ENCODE measurements at places on chromosomes 3 and 15.
A peak's percentile ranks its signal among the peaks of the same experiment; 100 is the strongest.

GRCh38 chr3:23421811-23422516 is 218.8 kb downstream of the UBE2E2 start:
- no peak for DNase-seq

- peak; percentile 76 for DNase-seq
These were observed 11.3 kb upstream of the C3orf52 start for GRCh38 chr3:112074616-112075497.

DNA sequence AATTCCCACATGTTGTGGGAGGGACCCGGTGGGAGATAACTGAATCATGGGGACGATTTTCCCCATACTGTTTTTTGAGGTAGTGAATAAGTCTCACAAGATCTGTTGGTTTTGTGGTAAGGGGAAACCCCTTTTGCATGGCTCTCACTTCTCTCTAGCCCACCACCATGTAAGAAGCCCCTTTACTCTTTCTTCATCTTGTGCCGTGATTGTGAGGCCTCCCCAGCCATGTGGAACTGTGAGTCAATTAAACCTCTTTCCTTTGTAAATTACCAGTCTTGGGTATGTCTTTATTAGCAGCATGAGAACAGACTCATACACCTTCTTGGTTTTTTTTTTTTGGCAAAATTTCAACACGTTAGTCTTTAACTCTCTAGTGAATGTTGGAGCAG is 18.1 kb downstream of the ARL8B start:
- DNase-seq = no peak

DNA sequence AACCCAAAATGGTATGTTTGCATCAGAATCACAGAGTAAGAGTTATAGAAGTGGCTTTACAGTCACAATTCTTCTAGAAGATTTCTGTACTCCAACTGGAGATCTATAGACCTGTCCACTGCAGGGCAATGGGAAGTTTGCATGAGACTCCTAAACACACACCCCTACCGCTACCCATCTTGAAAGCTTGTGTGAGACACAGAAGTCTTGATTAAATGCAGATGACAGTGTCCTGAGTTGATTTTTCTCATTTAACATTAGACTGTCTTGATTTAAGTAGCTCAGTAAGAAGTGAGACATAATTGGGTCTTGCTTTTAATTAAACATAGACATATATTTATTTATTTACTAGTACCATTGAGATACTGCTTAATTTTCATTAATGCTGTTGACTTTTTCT is 54.4 kb downstream of the CD47 start:
- DNase-seq = no peak

GRCh38 chr3:187852842-187853730 is 107.8 kb upstream of the BCL6 start:
- no peak for DNase-seq

- no peak for DNase-seq
These were observed 26.5 kb upstream of the PLOD2 start for GRCh38 chr3:146187334-146187950.

GRCh38 chr15:100466073-100466472 is 62.7 kb downstream of the CERS3 start:
- no peak for DNase-seq

GRCh38 chr3:120875989-120876388 is 32.0 kb upstream of the STXBP5L start:
- DNase-seq = no peak

DNA sequence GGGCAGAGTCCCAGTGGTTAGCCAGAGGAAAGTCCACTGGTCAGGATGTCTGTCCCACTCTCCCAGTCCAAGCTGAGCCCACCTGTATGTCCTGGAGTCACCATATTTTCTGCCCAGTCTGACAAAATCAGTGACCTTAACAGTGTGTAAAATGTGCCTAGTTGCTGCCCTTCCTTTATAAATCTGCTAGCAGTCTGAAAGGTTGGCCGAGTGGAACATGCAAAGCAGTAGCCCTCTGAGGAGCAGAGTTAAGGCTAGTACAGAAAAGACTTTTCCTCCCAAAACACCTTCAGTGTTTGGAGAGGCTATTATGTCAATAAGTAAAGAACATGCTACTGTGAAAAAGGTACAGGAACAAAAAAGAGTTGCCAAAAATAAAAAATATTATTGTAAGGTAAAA is 15.3 kb downstream of the TTC21A start:
- no peak for DNase-seq

- DNase-seq = no peak
These were observed 161.6 kb downstream of the SQOR start for GRCh38 chr15:45796433-45796832.

DNA sequence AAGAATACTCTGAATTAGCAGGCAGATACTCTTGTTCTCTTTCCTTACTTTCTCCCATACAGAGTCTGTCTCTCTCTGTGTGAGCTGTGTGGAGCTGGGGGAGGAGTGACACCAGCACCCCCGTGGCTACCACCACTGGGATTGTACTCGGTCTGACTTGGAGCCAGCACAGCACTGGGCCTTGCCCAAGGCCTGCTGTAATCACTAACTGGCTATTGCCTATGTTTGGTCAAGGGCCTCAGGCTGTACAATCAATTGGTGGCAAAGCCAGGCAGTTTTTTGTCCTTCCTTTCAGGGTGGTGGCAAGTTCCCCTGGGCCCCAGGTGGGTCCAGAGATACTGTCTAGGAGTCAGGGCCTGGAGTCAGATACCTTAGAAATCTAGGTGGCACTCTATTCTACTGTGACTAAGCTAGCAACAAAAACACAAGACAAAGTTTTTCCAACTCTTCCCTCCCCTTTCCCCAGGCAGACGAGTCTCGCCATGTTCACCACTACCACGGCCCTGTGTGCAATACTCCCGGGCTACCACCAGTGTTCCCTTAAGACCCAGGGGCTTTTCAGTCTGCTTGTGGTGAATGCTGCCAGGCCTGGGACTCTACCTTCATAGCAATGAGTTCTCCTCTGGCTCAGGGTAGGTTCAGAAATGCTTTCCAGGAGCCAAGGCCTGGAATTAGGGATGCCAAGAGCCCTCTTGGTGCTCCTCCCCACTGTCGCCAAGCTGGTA is 151.8 kb downstream of the KCNAB1 start:
- DNase-seq = no peak

GRCh38 chr3:28788571-28788970 is 439.9 kb upstream of the AZI2 start:
- no peak for DNase-seq

GRCh38 chr3:12155828-12156227 is 2.9 kb downstream of the TIMP4 start:
- no peak for DNase-seq

- DNase-seq = no peak
These were observed 3.7 kb upstream of the ACKR4 start for GRCh38 chr3:132593241-132593946.

DNA sequence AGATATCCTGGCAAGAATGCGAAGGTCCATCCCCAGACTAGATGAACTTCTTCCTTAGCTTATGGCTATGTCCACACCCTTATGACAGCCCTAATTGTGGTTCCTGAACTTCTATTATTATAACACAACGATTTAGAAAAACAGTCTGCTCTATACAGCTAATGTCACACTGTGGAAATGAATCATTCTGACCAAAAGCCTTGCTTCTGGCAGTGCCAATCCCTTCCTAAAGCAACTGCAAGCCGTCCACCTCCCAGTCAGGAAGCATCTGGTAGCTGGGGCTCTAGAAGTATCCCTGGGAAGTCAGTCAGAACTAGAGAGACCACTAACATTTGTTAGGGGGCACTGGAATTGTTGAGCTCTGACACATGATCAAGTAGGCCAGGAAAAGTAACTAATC is 45.0 kb downstream of the MYO5A start:
- no peak for DNase-seq

DNA sequence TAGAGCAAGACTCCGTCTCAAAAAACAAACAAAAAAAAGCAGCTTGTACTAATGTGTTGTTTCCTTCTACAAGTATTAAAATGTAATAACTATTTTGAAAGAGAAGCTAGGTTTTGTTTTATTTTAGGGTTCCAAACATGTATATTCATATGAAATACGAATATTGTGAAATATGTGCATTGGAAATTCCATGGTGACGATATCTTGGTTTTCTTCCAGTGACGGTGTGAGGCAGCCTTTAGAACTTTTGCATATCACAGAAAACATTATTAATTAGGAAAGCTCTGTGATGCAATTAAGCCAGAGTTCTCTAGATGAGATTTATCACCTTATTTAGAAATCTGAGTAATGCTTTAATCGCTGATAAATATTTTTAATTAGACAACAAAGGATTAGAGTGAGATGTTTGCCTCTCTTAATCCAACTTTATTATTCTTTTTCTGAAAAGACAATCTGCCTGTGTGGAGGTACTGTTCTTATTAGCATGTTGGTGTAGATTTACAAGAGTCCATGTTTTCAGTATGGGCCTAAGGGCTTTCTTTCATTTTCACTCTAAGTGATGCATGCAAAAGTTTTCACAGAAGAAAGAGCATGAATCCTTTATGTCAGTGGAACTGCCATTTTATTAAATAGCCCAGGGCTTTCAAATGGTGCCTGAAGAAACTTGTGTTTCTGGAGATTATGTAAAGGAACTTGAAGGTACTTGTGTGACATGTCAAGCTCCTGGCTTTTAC is 37.7 kb upstream of the SAMMSON start:
- DNase-seq = no peak

GRCh38 chr15:84917452-84917851 is 33.0 kb downstream of the SLC28A1 start:
- no peak for DNase-seq

GRCh38 chr3:48832684-48833083 is 15.0 kb downstream of the PRKAR2A start:
- DNase-seq = no peak

DNA sequence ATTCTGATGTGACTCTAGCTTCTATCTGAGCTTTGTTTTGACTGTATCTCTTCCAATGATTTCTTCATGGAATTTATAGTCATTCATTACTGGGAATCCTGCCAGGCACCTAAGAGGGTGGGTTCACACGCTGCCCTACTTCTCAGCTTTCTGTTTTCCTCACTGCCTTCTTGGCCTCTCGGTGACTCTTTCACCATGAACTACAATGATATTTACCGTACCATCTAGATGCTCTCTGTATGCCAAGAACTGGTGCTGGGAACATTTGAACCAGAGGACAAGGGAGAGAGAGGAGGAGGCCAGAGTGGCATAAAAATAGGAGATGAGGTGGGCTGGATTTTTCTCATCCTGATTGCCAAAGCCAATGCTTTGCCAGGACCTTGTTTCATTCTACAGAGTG is 280.0 kb upstream of the P2RY1 start:
- no peak for DNase-seq

GRCh38 chr3:69322158-69322509 is 63.8 kb downstream of the FRMD4B start:
- no peak for DNase-seq

- DNase-seq = no peak
These were observed 131.4 kb downstream of the NSMCE3 start for GRCh38 chr15:29138260-29138659.

DNA sequence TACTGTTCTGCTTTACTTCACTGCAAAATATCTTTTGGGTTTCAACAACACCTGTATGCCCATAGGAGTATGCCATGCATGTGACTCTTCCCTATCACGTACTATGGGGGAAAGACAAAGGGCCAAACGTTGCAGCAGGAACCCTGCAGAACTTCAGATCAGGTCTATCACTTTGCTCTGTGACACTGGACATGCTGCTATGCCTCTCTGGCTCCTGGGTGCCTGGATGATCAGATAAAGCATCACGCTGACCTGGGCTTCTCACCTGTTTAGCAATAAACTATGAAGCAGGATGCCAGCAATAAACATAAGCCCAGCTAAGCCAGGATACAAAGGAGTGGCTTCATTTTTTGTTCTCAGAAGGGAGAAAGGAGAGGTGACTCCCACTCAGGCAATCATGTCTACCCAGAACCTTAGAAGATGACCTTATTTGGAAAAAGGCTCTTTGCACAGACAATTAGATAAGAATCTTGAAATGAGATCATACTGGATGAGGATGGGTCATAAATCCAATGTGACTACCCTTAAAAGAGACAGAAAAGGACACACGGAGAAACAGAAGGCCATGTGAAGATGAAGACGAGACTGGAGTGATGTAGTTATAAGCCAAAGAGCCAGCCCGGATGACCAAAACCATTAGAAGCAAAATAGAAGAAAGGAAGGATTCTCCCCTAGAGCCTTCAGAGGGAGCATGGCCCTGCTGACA is 19.3 kb downstream of the POMGNT2 start:
- no peak for DNase-seq

GRCh38 chr3:52472239-52473000 is 17.0 kb downstream of the NISCH start:
- no peak for DNase-seq

GRCh38 chr15:66524838-66525237 is 19.7 kb downstream of the ZWILCH start:
- no peak for DNase-seq

DNA sequence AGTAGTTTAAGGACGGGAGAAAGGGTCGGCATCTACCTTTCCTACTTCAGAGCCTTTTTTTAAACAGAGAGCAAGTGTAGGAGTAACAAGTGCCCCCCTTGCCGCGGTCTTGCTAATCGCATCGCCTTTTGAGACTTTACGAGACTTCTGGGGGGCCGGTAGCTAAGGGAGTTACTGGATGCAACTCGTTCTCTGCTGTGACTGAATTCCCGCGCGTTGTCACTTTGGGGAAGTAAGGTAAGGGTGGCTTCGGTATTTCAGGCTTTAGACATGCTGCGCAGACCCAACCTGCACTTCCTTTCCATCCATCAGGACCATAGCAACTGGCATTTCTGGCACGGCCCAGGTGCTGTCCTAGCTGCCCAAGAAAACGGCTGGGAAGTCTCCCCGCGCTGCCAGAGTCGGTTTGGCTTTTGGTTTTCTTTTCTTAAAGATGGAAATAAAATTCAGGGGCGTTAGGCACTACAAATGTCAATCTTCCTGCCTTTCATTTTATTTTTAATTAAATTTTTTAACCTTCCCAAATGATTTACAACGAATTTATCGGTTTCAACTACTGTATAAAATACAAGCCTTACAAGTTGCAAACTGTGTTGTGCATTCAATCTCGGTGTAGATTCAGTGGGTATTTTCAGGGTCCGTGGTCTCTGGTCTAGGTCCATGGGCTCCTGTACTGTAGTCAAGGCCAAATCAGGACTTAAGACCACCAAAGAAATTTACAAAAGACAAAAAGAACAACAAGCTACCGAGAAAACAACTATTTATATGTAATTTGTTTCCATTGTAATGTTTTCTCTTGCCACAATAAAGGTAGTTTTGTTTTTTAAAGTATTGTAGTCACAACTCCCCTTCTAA is 3.5 kb downstream of the MECOM start:
- DNase-seq = no peak

DNA sequence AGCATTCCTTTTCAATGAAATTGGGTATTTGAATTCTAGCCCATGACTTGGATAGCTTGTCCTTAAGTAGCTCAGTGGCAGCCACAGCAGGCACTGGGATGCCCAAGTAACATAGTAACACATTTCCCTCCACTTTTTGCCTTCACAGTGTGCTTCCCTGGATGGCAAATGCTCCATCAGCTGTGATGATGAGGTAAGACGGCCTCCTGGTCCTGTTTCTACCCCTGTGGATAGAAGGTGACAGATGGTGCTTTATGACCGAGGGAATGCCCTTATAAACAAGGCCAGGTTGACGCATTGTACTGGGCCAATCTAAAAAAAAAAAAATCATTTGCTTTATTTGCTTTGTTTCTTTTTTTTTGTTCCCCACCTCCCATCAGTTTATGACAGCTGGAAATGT is 41.8 kb upstream of the LRTM1 start:
- no peak for DNase-seq

- no peak for DNase-seq
These were observed 451.3 kb downstream of the LPP start for GRCh38 chr3:188605231-188605630.

GRCh38 chr3:21894459-21895340 is 143.7 kb upstream of the ZNF385D start:
- no peak for DNase-seq

GRCh38 chr15:58298879-58299850 is 132.6 kb upstream of the LIPC start:
- DNase-seq = no peak

Measured in NCI-H187 (cell line).